ENCODE measurements at places on chromosomes 11 and 22. TPM values are rescaled to one million over a fixed set of nuclear protein-coding genes. Genes with fewer than 3 reads are reported as not detected.

ELFN2 gene
- 0.10 TPM for total RNA-seq

SLN gene
- total RNA-seq, result not detected

TIMM8B gene
- total RNA-seq, result 12.0 TPM

ACTN3 gene
- total RNA-seq, result 0.30 TPM

DNA sequence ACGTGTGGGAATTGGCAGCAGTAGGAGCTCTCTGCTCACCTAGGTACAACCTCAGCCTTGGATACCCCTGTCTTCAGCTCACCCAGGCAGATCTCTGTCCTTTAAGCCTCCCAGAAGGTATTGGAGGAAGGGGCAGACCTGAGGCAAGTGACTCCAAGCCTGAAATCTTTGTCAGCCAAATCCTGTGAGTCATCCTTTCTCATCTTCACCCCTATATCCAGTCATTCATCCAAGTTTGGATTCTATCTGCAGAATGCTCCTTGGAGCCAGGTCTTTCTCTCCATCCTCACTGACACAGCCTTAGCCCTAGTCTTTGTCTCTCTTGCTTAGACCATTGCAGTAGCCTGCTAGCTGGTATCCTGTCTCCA is 10.4 kb upstream of the THY1 start:
- DNase-seq, result no peak

GRCh38 chr11:69644962-69645675 is 4.2 kb downstream of the CCND1 start:
- no peak for DNase-seq

GRCh38 chr11:86442827-86443226 is 68.1 kb downstream of the CCDC81 start:
- no peak for DNase-seq

DNA sequence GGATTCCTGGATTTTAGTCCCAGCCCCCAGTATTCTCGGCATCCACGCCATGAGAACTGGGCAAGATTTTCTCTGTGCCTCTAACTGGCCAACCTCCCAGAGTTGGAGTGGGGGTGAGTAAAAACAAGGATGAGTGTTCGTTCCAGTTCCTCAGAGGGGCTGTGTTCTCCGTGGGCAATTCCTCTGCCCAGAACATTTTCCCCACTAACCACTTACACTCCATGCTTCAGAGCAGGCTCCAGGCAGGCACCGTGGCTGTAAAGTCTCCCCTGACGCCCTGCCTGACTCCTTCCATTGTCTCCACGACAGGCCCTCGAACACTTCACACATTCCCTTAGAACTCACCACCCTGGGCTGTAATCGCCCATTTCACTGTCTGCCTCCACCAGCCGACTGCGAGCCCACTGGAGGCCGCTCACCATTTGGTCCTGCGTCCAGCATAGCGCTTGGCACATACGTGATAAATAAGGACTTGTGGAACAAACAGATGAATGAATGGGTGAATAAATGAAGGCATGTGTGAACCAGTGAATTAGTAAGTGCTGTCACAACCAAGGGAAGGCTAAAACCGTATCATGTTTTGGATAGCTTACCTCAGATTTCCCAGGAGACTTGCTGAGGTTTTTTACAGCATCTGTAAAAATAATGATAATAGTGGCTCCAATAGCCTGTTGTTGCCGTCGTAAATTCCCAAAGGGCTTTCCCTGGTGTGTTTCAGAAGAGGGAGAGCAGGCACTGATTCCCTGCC is 6.1 kb downstream of the APLNR start:
- DNase-seq, result no peak

GRCh38 chr11:126743628-126744027 is 256.9 kb downstream of the KIRREL3 start:
- DNase-seq, result no peak

GRCh38 chr11:60849641-60850520 is 5.9 kb downstream of the PTGDR2 start:
- DNase-seq, result no peak

- DNase-seq, result no peak
These were observed 5.8 kb upstream of the SLC43A3 start for GRCh38 chr11:57432714-57433163.

- DNase-seq, result no peak
These were observed 4.4 kb downstream of the SUSD2 start for GRCh38 chr22:24185501-24186351.

GRCh38 chr11:128737704-128738103 is 43.8 kb downstream of the FLI1 start:
- no peak for DNase-seq

DNA sequence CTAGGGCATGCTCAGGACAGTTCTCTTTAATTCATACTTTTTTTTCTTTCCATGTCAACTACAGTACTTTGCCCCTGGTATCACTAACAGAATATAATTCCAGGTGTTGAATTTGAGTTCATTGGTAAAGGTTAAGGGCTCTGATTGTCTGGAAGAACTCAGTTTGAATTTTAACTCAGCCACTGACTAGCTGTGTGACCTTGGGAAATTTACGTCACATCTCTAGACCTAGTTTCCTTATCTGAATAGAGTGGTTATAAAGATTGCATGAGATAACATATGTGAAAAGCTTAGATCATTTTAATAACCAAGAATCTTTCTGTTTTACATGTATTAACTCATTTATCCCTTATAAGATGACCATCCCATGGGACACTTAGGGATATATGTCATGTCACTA is 15.8 kb upstream of the ZC3H12C start:
- no peak for DNase-seq
